ENCODE measurements at places on chromosomes 1 and 21. TPM values are rescaled to one million over a fixed set of nuclear protein-coding genes. Genes with fewer than 3 reads are reported as not detected.

DNA sequence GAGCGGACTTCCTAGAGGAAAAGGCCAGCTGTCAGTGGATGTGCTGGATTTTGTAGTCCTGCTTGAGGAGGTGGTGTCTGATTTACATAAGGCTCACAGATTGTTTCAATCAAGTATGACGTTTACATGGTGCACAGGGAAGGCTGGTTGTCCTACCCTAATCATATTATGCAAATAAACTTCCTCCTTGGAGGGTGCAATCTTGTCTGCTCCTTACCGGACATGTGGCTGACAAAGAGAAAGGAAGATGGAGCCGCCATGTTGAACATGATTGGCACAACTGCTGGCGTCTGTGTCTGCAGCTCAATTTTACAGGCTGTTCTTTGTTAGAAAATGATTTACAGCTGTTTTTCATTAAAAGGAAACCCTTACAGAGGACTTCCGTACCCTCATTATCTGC lies 1656.1 kb downstream of the KCNT2 start:
- no peak for DNase-seq

GRCh38 chr21:37561941-37562919 lies 195.7 kb downstream of the DYRK1A start:
- DNase-seq, result no peak

MIA3 gene
- 47.1 TPM for polyA plus RNA-seq

- no peak for DNase-seq
These were observed 11.9 kb downstream of the MEF2D start for GRCh38 chr1:156488566-156489165.

DNA sequence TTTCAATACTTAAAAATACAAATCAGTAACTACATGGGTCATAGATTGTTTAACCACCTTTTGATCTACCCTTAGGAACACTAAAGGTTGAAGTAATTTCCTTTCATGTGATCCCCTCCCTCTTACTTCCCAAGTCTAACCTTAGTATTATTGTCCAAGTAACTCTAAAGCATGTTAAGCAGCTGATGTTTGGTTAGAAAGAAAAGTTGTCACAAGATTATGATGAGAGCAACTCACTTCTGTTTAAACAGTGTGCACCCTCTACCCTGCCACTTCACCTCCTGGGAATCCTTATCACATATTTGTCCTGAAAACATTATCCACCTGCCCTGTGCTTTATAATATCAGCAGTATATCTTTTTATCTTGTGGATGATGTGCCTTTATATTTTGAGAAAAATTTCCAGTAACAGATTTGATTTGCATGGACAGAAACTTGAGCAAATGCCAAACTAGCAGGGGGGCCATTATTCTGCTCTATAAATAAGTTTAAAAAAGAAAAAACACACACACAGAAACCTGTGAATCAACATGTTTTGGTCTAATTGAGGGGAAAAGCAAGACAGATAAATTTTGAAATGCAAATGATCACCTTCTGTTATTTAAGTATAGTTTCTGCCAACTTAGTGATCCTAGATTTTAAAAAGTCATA lies 194.3 kb downstream of the RPS6KC1 start:
- no peak for DNase-seq

DNA sequence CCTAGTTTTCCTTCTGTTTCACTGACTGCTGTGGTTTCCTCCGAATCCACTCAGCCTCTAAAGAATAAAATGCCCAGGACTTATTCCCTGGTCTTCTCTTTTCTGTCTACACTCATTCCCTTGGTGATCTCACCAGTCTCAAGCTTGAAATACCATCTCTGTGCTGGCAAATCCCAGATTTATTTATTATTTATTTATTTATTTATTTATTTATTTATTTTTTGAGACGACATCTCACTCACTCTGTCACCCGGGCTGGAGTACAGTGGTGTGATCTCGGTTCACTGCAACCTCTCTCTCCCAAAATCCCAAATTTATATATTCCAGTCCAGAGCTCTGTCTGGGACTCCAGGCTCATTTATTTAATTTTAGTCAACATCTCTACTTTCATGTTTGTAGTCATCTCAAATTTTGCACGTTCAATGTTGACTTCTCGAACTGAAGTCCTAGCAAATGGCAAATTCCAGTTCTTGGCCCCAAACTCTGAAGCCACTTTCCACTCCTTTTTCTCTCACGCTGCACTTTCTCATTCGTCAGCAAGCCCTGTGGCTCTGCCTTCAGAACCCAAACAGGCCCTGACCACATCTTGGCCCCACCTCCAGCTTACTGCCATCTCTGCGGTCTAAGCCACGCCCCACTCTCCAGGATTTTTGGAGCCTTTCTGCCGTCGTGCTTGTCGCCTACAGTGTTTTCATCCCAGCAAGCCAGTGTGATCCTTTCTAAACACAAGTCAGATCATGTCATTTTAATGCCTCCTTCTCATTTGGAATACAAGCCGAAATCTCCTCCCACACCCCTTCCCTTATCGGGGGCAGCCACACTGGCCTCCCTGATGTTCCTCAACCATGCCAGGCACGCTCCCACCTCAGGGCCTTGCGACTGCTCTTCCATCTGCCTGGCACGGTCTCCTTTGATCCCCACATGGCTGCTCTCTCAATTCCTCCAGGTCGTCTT lies 14.2 kb upstream of the TENT5B start:
- DNase-seq, result no peak

GNPAT gene
- 75.0 TPM for polyA plus RNA-seq

HUNK gene
- polyA plus RNA-seq, result 5.3 TPM

ADCY10 gene
- polyA plus RNA-seq, result 0.16 TPM

GRCh38 chr1:198681831-198682759 lies 43.3 kb downstream of the PTPRC start:
- DNase-seq, result peak; percentile 71

CD53 gene
- polyA plus RNA-seq, result 7.2 TPM

DNA sequence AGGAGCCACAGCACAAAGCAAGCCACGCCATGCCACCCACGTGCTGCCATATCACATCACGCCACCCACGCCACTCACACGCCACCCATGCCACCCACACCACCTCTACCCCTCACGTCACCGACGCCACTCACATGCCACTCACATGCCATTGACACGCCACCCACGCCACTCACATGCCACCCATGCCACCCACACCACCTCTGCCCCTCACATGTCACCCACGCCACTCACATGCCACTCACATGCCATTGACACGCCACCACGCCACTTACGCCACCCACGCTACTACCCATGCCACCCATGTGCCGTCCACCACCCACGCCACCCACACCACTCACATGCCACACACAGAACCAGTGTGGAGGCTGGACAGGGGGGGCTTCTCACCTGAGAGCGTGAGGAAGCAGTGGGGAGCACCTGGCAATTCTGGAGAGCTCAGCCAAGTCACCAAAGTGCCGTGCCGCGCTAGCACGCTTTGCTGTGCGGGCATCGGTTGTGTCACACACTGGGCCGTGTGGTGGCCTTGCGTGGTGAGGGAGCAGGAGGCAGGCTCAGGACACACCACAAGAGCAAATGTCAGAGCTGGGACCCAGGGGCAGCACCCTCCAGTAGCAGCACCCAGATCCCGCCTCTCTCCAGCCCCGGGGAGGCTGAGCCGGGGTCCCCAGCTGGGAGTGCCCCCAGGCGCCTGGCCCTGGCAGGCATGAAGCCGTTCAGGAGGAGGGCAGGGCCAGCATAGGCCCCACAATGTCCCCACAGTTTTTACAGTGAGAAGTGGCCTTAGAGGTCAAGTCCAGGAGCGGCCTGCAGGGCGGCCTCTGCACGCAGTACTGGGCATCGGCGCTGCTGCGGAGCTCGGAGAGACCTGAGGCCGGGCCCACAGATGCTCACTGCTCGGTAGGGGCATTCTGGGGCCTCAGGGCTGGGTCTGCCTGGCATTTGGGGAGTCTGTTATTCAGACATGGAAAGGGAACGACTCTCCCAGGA lies 70.0 kb downstream of the AGPAT3 start:
- DNase-seq, result no peak

ANKRD35 gene
- 2.3 TPM for polyA plus RNA-seq

DNA sequence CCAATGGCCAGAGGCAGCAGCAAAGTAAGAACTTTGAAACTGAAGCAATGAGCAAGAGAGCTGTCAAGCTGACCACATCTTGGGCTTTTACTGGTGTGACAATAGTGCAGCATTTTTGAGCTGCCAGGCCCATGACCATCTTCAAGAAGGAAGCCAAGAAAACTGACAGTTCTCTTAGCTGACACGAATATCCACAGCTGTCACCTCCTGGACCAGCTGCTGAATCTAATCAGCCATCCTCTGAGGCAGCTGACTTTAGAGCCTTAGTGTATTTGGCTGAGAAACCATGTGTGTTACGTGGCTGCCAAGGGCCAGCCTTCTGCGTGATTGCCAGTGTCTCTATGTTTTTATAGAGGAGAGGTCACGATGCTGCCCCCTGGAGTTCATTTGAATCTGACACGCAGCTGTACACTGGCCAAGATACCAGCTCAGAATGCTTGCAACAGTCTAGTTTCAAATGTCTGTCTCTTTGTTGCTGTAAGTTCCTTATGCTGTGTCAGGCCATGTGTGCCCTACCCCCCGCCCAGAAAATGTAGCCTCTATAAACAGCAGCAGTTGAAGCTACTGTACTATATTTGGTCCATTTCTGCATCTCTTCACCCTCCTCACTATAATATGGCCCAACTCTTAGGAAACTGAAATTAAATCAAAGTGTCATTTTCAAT lies 39.7 kb downstream of the PALMD start:
- peak; percentile 82 for DNase-seq

- no peak for DNase-seq
These were observed 2.8 kb upstream of the LSM10 start for GRCh38 chr1:36400514-36400824.

CRNN gene
- polyA plus RNA-seq, result not detected

RGS16 gene
- polyA plus RNA-seq, result 7.5 TPM

GRCh38 chr21:38159355-38159754 lies 97.4 kb upstream of the KCNJ15 start:
- DNase-seq, result peak; percentile 71

- no peak for DNase-seq
These were observed 10.5 kb upstream of the RPTN start for GRCh38 chr1:152169366-152170025.

- DNase-seq, result no peak
These were observed 107.7 kb downstream of the ADSS2 start for GRCh38 chr1:244344001-244344400.

CD48 gene
- polyA plus RNA-seq, result 1.3 TPM

TEX38 gene
- not detected for polyA plus RNA-seq

DNA sequence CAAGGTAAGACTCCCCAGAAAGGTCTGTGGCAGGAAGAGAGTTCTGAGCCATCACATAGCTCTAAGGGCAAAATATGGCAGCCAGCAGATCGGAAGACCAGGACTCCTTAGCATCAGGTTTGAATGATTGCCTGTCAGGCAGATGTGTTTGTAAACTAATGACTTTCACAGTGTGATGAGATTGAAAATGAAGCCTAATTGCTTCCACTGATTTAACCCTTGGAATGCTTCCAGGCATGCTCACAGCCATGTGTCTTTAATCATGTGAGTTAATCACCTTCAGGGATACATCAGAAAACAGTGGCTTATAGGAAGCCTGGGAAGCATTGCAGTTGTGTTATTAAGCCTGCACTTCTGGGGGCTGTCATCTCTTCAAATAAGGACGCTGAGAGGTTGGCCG lies 82.8 kb downstream of the LRRC53 start:
- DNase-seq, result no peak

- no peak for DNase-seq
These were observed 205.8 kb downstream of the ZNF326 start for GRCh38 chr1:90200646-90201205.

DNA sequence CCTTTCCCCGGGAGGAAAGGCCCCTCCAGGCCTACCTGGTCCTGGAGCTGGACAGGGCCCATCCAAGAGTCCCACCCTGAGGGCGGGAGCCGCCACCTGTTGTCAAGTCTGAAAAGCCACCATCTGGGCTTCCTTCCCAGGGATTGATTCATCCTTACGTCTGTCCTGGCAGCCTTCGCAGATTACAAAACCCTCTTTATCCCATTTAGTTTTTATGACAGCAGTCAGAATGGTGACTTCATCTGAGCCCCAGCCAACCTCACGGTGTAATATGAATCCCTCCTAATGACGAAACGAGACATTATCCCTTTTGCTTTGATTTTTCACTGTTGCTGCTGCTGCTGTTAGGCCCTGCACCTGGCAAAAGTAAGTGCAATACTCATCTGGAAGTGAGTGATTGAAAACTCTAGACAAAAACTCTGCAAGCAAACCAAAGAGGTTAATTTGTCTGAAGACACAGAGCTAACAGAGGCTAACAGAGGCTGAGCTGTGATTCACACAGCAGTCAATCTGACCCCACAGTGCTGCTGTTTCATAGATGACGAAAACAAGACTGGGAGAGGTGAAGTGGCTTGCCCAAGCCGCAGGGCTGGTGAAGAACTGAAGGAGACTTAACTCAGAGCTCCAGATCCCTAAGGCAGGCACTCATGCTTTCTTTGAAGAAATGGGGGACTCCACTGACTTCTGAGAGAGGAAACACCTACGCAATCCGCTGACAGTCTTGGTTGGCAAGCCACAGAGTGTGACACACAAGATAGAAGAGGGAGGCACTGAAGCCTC lies 30.0 kb upstream of the S100A7 start:
- DNase-seq, result peak; percentile 82

NFASC gene
- 0.71 TPM for polyA plus RNA-seq

DNA sequence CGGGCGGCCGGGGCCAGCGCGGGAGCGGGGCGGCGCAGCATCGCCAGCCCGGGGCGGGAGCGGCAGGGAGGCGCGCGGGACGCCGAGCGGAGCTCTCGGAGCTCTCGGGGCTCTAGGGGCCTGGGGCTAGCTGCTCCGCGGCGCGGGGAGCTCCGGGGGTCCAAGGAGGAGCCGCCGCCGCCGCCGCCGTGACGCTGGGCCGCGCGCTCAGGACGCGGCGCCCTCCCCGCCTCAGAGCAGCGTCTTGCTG lies 147 bp downstream of the CLSTN1 start:
- DNase-seq, result no peak

SPRR1B gene
- not detected for polyA plus RNA-seq

DNA sequence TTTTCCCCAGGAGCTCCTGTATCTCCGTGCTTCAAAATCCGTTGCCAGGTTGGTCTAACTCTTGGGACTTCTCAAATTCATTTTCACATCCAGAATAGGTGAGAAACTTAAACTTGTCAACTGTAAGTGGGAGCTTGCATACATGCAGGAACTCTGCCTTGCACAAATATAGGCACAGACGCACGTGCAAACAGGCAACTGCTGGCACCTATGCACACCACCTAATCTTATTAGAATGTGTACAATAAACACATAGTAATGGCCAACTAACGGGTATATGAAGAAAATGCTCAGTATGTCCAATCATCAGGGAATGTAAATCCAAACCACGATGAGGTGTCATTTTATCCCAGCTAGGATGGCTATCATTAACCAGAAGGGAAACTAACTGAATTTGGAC lies 22.6 kb upstream of the FCGR2A start:
- no peak for DNase-seq

GRCh38 chr1:229886636-229887035 lies 180.4 kb upstream of the GALNT2 start:
- DNase-seq, result no peak

KIAA0040 gene
- polyA plus RNA-seq, result 11.8 TPM
